ENCODE measurements at places on chromosomes 5 and 9. TPM values are rescaled to one million over a fixed set of nuclear protein-coding genes. Genes with fewer than 3 reads are reported as not detected.
A peak's percentile ranks its signal among the peaks of the same experiment; 100 is the strongest.

- peak; percentile 91 for DNase-seq
These were observed at the start of gene GPX3 for GRCh38 chr5:151020304-151021110. Gene GPX3, plus strand, starts transcription at chr5:151020591. Its CDS starts 64 bp downstream, at chr5:151020655.

LCN10 gene
- total RNA-seq: not detected

- no peak for DNase-seq
These were observed 735.8 kb upstream of the WWC1 start for GRCh38 chr5:167555565-167556166.

GRM6 gene
- not detected for total RNA-seq
